ENCODE measurements at places on chromosomes 3 and 15.

DNA sequence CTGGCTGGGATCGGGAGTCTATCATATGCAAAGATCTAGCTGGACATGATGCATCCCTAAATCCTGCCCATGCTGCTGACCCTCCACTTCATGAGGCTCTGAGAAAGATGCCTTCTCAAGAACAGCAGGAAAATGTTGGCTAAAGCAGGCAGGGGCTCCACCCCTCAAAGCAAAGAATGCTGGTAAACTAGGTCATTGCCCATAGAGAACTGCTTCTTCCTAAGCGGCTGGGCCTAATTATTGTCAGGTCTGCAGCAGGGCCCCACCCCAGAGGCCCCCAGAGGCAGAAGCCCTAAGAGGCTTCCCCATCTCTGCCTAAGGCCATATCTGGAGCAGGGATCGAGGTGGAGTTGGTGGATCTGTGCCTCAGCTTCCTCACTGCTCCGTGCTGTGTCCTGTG lies 447.4 kb upstream of the PROK2 start:
- DNase-seq, result no peak

DNA sequence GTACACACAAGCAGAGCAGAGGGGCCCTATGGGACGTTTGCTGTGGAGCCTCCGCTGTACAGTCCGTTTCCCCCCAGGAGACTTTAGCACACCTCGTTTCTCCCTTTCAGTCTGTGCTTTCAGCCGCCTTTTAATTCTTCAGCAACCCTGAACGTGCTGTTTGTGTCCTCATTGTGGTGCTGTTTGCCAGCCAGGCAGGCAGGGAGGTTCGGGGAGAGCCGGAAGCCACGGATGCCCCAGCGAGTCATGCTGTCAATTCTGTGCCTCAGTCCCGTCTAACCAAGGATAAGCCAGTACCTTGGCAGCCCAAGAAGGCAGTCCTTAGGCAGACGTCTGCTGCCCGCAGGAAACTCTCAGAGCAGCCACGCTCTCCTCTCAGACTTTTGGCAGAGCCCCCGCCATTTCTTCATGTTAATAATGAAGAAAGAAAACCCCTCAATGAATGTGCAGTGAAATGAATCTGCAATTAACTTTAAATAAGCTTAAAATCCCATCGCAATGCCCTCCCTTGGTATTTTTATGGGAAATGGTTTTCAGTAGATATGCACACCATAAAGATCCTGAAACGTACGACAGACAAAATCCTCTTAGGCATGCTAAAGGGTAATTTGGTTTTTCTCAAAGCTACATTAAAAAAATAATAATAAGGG lies 158.6 kb downstream of the UACA start:
- no peak for DNase-seq

DNA sequence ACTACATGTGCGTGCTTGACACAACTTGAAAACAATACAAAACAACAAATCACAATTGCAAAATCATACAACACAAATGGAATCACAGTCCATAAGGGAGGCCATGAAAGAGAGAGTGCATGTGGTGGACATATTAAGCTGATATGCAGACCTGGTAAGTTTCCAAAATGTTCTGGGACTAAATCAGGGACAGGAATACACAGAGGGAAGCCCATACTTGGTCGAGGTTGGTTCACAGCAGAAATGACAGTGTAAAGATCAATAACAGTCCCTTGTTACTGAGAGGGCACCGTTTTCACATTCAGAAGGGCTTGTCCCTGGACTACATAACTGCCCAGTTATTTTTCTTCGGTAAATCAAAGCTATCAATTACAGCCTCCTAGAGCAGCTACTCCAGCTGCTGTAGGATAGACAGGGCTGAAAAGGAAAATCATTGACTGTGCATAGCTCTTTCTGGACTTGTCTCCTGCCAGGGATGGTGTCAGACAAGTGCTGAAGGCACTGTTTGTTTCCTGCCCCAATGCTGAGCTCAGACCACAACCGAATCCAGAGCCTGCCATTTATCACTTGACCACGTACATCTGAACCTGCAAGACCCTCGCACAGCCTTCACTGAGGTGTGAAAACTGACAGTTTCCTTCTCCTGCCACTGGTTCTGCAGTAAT lies 79.5 kb upstream of the KCNMB2 start:
- no peak for DNase-seq

GRCh38 chr15:91956026-91956723 lies 102.7 kb downstream of the SLCO3A1 start:
- no peak for DNase-seq

- DNase-seq, result no peak
Observed at GRCh38 chr15:91936182-91936775, 82.8 kb downstream of the SLCO3A1 start.

DNA sequence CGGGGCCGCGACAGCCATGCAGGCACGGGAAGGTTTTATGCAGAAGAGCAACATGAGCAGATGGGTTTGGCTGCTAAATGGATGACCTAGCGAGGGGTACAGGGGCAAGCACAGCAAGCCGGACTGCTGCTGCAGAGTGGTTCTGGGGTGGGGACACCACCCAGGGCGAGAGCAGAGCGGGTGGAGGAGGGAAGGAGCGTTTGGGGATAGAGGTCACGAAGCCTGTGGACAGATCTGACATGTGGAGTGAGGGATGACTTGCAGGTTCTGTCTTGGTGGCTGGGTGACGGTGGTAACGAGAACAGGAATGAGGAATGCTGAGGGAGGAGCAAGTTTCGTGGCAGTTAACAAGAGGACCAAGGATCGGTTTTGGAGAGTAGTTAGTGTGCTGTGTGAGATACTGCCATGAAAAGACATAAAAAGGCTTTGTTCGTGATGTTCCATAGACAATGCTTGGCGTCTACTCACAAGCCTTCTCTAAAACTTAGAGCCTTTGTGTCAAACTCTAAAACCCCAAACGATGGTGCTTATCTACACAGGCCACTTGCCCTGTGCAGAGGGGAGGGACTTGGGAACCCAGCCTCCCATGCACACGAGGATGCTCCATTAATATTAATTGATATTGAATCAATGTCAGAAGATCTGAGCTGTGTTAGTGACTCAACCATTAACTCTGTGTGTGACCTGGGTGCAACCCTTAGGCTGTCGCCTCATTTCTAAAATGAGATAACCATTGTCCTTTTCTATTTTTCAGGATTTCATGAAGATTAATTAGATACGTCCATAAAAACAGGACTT lies 132.7 kb upstream of the SLC2A2 start:
- no peak for DNase-seq

- DNase-seq, result no peak
Observed at GRCh38 chr15:57540736-57541135, 51.0 kb upstream of the MYZAP start.

GRCh38 chr3:52442409-52443267 lies 2.3 kb downstream of the SEMA3G start:
- DNase-seq, result no peak

- no peak for DNase-seq
Observed at GRCh38 chr3:43096761-43097160, 9.1 kb downstream of the POMGNT2 start.

GRCh38 chr3:18290157-18290556 lies 135.0 kb downstream of the SATB1 start:
- no peak for DNase-seq

DNA sequence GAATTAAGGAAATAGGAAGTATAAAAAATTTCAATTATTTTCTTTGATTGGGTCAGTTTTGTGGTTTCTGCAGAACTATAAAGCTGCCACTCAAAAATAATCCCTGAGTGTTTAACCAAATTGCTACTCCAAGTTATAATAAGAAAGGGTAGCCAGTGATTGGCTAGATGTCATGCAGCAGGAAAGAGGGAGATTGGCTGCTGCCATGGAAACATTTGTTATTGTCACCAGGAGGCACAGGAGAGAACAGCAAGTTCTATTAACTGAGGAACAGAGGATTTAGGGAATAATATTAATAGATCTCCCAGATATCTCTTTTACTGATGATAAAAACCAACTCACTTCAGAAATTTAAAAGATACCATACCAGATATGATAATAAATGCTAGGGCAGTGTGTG lies 42.6 kb downstream of the CLDN1 start:
- no peak for DNase-seq

GRCh38 chr15:56608993-56609392 lies 124.3 kb downstream of the ZNF280D start:
- DNase-seq, result no peak

DNA sequence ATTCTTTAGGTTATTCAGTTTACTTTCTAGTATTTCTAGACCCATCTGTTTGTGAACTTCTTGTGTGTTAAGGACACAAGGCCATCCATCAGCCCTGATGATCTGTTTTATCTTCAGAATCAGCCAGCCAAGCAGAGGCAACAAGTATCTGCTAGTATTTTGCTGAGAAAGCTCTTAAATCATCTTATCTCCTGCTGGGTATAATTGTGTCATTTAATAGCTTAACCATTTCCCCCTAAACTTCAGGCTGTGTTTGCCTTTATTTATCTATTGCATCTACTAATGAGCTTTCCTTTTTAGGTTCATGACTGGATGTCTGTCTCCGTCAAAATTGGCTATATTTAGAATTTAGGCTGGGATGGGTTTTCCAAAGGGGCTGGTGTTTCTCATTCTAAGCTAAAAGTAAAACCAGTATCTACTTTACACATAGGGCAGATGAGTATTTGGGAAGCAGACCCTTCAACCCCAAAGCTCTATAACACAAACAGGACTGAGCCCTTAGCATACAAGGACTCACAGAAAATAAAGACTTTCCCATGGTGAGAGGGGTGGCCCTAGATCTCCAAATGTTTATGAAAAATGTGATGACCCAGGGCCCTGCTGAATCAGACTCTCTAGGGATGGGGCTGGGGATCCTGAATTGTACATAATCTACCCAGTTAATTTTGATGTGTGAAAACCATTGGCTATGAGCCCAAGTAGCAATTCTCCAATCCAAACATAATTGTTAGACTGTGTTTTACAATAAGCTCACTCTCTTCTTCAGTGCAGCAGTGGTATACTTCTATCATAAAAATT lies 65.3 kb upstream of the PSMD6 start:
- no peak for DNase-seq

GRCh38 chr3:120275618-120276017 lies 9.4 kb downstream of the GPR156 start:
- DNase-seq, result no peak

DNA sequence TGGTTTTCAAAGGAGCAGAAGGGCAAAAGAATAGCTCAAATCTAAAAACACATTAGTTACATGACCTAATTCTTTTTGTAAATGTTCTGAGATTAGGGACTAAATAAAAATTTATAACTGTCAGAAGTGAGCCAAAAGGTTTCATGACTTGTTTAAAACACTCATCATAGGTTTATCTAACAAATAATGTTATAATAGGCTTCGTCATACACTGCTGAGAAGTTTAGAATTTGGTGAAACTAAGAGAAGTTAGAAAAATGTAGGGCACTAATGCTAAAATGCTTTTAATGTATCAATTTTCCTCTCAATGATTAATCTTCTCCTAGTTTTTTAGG lies 468.8 kb upstream of the CDIN1 start:
- DNase-seq, result no peak

DNA sequence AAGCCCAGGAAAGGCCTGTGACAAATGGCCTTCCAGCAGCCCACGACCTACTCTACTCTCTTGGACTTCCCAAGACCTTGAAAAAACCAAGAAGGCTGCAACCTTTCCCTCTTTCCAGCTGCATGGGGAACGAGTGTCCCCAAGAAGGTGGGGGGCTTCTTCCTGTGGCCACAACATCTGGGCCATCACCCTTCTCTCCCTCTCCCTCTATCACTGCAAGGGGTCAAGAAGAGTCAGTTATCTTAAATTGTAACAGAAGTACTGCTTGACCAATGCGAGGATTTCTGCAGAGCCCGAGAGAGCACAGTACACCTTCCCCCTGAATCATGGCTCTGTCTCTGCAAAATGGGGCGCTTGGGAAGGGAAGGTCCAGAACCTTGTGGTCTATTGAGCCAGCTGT lies 63.7 kb upstream of the ACAN start:
- DNase-seq, result no peak

- peak; percentile 70 for DNase-seq
Observed at GRCh38 chr3:138417559-138417982, 16.8 kb upstream of the ESYT3 start.

DNA sequence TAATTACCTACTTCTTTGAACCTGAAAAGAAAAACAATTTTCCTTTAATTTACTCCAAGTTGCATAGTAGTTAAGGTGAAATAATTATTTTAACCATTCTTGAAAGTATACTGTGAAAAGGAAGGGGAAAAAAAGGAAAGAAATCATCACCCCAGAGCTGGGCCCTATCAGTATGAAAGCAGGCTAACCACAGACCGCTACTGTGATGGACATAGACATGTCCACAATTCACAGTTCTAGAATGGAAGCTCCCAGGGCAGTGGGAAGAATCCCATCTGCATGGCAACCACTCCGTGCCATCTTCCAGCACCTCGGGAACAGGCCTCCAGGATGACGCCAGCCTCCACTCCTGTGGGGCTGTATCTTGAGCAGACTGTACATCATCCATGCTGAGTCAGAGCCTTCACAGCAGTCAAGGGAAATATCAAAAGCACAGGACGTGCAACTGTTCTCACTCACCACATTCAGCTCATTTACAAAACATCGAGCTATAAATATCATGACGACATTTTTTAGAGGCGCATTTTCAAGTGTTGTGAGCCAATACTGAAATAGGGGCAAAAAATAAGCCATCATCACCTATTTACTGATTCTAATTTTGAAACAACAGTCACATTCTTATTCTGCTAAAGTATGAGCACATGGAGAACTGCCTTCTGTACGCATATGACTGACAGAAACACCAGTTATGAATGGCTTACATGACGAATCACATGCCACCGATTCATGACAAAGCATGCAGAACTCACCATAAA lies 119.7 kb downstream of the SNRK start:
- no peak for DNase-seq

- no peak for DNase-seq
Observed at GRCh38 chr3:15256861-15257341, 50.9 kb downstream of the CAPN7 start.

DNA sequence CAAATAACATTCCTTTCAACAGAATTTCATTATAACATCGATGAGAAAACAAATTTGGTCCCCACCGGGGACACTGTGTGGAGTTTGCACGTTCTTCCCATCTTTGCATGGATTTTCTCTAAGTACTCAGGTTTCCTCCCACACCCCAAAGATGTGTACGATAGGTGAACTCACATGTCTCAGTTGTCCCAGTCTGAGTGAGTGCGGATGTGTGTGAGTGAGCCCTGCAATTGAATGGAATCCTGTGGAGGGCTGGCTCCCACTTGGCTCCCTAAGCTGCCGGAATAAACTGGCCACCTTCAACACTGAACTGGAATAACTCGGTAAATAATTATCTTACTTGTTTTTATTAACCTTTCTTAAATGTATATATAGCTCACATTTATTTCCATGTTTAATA lies 77.0 kb downstream of the TRANK1 start:
- no peak for DNase-seq

DNA sequence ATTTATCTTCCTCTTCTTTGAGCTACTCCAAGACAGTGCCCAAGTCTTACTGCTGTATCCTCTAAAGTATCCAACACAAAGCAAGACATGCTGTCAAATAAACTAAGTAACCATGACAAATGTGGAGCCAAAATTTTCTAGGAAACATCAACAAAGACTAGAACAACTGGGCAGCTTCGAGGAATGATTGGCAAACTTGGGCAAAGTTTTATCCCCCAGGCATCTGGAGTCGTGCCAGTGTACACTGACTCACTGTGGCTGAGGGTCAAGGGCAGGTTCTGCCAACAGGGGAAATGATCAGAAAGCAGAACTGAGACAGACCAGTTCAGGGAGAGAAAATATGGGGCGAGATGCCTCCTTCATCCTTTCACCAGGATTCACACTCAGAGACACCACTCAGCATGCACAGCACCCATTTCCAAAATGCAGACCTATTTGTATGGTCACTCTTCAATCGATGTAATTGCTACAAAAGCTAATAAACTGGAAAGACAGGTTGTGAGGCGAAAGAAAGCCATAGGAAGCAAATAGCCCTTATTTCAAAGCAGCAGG lies 65.8 kb downstream of the MB21D2 start:
- DNase-seq, result no peak

GRCh38 chr3:79140708-79141107 lies 627.1 kb downstream of the ROBO1 start:
- DNase-seq, result no peak
